ENCODE measurements at places on chromosomes 7 and 10. TPM values are rescaled to one million over a fixed set of nuclear protein-coding genes. Genes with fewer than 3 reads are reported as not detected.

- DNase-seq = no peak
These were observed 92.5 kb upstream of the AHR start for GRCh38 chr7:17205910-17206309.

DNA sequence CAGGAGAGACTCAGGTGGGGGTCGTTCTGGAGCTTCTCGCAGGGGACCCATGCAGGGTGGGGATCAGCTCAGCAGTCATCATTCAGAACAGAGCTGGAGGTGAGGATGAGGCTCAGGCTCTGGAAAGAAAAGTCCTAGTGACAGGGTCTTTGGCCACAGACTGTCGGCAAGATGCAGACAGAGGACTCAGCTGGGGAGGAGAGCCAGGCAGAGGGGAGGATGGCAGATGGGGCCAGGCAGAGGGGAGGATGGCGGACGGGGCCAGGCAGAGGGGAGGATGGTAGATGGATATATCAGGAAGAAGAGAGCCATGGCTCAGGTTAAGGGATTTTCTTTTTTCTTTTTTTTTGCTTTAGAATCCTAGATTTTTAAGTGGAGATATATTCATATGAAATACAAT lies 7.7 kb upstream of the IL15RA start:
- DNase-seq = no peak

- no peak for DNase-seq
These were observed 25.0 kb upstream of the PCBD1 start for GRCh38 chr10:70913191-70913892.

DNA sequence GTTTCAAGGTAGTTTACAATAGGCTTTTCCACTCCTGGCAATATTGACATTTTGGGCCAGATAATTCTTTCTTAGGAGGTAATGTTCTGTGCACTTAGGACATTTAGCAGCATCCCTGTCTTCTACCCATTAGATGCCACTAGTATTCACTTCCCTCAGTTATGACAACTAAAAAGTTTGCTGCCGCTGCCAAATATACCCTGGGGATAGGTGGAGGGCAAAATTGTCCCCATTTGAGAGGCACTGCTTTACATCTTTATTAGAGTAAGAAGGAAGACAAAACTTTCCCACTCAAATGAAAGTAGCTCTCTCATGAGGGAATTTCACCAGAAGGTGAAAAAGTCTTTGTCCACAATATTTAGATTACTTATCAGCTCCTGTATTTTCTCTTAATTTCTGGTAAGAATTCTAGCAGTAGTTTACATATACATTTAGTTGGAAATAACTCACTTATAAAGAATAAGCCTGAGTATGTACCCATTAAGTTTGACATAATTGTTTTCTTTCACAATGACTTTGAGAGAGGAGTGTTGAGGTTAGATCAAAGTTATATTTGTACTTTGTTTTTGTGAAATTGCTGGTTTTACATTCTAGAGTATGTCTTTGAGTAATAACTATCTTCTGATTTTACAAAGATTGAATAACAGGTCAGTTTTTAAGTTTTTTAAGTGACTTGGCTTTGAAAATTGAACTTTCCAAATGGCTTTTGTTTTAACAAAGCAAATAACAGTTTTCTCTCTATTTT lies 46.0 kb downstream of the HELLS start:
- DNase-seq = no peak

DNA sequence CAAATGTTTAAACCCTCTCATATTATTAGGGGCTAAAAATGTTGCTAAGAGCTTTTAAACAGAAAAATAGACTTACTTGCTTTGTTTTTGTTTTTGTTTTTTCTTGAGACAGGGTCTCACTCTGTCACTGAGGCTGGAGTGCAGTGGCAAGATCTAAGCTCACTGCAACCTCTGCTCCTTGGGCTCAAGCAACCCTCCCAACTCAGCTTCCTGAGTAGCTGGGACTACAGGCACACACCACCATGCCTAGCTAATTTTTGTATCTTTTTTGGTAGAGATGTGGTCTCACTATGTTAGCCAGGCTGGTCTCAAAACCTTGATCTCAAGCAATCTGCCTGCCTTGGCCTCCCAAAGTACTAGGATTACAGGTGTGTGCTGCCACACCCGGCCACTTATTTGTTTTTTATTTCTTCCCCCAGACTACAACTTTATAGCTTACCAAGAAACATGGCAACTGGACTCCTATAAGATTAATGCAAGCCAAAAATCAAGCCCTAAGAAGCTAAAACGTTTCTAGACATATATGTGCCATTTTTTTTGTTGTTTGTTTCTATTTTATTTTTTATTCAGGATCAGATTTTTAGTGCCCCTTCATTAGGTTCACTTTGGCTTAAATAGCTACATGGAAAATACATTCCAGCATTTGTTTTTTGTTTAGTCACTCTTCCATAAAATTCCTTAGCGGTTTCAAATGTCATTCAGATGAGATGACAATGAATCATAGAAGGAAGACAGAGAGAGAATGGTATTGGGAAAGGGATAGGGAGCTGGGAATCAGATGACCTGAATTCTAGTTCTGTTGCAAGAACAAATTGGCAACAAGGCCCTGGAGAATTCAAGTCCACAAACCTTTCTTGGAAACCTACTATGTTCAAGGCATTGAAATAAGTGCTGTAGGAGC lies 163.4 kb upstream of the MKLN1 start:
- DNase-seq = peak; percentile 23

The SPDYE16 gene
- total RNA-seq = not detected

GRCh38 chr10:61912981-61913380 lies 11.5 kb downstream of the ARID5B start:
- DNase-seq = no peak

GRCh38 chr7:91949221-91950009 lies 8.8 kb downstream of the AKAP9 start:
- no peak for DNase-seq

DNA sequence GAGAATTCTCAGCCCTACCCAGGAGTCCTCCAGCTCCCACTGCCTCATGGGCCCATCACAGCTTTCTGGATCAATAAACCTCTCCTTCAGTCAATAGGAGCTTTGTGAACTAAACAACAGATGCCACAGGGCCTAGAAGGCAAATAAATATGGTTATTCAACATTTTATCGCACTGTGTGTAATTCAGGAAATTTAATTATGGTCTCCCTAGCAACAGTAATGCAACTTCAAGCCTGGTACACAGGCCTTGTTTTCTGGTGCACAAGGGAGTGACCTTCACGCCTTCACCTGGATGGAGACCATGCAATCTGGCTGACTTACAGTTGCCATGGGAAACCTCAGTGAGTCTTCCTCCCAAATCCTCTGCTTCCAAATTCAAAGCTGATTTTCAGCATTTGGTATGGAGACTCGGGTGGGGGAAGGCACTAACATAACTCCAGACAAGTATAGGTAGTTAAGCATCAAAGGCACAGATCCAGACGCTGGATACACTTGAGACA lies 441.0 kb upstream of the NPVF start:
- DNase-seq = no peak

DNA sequence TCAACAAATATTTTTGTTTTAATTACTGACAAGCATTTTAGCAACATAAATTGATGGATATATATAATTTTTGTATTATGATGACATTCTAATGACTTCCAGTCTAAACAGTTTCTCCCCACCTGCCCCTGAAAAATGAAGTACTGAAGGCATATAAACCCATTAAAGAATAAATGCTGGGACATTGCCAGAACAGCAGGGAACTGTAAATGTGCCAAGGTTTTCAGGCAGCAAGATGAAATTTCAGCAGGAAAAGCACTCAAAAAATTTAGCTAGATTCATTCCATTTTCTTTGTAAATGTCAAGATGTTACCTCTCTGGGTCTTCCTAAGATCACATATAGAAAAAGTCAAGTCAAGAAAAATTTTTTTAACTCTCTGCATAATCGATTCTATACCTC lies 11.0 kb upstream of the TLL2 start:
- DNase-seq = no peak

Measured in MG63 (cell line).